ENCODE measurements at places on chromosomes 7 and 10.
A peak's percentile ranks its signal among the peaks of the same experiment; 100 is the strongest.

DNA sequence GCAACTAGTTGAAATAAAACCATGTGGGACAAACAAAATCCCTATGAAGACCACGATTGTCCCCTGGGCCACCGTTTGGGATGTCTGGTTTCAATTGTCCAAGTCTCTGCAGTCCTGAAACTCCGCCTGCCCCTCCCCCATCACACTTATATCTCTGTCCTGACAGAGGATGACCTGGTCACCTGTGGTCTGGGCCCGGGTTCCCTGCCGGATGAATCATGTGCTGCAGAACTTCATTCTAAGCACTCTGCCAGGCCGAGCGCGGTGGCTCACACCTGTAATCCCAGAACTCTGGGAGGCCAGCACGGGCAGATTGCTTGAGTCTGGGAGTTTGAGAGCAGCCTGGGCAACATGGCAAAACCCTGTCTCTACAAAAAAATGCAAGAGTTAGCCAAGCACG lies 91.1 kb downstream of the COL13A1 start:
- DNase-seq: no peak

DNA sequence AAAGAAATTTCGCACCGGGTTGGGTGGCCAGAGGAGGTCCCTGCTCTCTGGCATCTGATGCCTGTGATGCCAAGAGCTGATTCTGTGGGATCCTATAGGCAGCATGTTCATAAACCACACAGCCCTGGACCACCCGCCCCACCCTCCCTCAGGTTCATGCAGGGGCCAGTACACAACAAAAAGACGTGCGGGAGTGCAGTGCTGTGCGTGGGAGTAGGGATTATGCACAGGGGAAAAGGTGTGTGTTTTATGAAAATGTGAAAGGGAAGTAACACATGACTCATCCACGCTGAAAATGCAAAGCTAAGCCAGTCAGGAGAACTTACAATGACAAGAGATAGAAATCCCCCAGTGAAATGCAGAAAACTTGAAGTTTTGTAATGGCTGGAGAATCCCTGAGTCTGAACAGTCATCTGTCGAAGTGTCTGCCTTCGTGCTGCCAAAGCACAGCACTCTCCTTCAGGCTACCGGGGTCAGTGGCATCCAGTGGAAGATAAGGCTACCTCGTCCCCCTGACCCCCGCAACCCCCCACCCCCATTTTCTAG lies 1.1 kb downstream of the KIAA1217 start:
- peak; percentile 68 for DNase-seq

GRCh38 chr10:125859128-125859817 lies 21.8 kb downstream of the DHX32 start:
- DNase-seq: no peak

- DNase-seq: no peak
These were observed 146.5 kb downstream of the MAPK8 start for GRCh38 chr10:48452879-48453412.

- DNase-seq: peak; percentile 59
These were observed 128.9 kb downstream of the DGKI start for GRCh38 chr7:137717811-137718271.

- no peak for DNase-seq
These were observed 151.5 kb downstream of the JAZF1 start for GRCh38 chr7:28029051-28029450.

DNA sequence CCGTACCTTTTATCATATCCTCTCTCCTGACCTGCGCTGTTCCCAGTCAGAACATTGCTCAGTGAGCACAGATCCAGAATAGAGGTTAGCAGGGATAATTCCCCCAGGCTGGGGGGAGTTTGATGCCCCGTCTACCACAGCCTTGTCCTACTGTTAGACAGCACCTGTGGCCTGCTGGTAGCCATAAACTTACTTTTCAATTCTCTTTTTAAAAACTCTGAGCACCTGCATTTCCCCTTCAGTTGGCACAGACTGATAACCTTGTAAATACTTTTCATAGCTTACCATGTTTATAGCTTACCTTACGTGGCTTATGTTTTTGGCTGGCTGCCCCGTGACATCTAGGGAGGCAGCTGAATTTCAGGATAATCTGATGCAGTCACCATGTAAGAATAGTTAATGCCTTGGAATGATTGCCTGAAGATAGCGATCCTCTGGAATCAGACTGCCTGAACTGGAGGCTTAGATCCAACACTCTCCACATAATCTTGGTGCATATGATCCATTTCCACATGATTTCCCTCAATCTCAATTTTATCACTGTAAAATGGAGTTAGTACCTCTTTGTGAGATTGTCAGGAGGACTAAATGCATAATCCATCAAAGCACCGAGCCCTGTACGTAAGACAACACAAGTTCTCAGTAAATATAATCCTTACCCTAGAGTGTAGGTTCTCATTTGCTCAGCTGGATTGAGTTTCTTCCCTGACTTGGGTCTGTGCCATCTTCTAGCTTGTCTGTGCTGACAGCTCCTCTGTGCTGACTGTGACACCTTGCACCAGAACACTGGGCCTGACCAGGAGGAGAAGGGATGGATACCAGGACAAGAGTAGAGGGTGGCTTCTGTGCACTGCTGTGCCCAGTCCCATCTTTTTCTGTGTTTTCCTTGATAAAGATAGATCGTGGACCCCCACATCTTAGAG lies 111.7 kb upstream of the GJD4 start:
- no peak for DNase-seq

DNA sequence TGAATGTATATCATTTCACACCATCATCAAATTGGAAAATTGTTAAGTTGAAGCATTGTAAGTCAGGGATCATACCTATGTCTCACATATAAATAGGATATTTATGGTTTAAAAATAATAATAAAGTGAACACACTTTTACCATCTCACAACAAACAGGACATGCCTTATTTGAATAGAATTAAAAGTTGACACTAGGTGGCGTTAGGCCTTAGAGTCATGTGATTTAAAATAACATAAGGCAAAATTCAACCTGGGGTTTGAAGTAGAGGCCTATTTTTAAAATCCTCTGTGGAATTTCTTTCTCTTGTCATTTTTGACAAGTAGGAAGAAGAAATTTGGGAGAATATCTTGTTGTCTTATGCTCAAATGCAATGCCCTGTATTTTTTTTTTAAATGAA lies 184.7 kb upstream of the PCDH15 start:
- peak; percentile 36 for DNase-seq

- DNase-seq: peak; percentile 48
These were observed 32.0 kb upstream of the STRIP2 start for GRCh38 chr7:129401967-129402860.
